D721Med (cell line): ENCODE measurements at places on chromosomes 2 and 18.

- peak; percentile 66 for DNase-seq
These were observed at the start of gene YES1 for GRCh38 chr18:811892-812375. YES1 (minus strand) TSS chr18:812242; CDS start chr18:756827, 55,415 bp downstream.

DNA sequence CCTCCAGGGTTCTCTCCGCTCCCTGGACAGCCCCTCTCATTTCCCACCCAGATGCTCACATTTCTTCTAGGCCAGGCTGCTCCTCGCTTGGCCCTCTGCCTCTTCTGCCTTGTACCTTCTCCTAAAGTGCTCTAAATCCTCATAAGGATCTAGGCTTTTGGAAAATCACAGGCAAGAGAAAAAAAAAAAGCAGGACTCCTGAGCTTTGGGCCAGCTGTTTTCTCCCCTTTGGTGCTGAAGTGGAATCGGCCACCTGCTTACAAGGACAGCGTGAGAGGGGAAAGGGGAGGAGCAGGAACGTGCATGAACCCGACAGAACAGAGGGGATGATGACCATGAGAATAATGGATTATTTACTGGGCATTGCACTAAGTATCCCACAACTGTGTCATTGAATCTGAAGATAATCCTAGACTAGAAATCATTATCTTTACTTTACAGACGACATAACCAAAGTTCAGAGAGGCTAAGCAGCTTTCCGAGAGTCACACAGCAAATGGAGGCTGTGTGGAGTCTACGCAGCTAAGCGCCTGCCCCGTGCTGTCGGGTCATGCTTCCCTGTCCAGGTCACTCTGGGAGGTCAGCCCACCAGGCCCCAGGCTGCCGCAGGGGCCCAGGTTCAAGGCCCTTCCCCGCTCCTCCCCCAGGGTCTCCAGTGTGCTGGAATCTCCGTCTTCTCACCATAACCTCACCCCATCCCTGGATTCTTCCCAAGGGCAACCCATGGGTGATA is 141.9 kb downstream of the PXDN start:
- DNase-seq, result no peak

GRCh38 chr2:120237491-120237902 is 14.3 kb upstream of the TMEM185B start:
- no peak for DNase-seq

DNA sequence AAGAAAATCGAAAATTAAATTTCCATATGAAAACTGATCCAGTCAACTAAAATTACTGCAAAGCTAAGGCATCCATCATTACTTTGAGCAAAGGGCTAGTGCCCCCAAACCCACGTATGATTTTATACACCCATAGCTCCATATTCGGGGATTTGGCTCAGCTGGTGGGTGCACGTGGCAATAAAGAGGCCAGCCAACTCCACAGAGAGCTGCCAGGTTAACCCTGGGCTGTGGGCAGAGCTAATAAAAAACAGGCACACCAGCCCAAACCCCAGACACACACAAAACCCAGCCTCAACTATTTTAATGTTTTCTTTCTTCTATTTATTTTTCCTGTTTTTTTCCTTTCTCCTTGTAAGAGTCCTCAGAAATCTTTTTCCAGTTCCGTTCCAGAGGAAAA is 151.3 kb upstream of the SOX11 start:
- no peak for DNase-seq

DNA sequence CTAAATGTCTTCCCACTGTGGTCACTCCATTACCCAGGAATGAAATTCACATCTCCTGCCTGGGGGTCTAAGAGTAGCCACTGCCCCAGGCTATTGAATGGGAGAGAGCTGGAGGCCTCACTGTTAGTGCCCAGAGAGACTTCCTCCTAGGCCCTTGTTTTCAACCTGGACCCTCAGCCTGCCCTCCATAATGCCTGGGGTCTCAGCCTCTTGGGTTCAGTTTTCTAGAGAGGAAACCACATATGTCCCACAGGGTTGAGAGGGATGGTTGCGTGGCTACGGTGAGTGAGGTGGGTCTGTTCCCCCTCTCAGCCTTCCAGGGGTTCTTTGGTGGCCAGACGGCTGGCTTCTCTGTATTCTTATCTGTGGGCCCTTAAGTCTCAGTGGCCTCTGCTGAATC is 43.4 kb downstream of the SPATS2L start:
- DNase-seq, result no peak

DNA sequence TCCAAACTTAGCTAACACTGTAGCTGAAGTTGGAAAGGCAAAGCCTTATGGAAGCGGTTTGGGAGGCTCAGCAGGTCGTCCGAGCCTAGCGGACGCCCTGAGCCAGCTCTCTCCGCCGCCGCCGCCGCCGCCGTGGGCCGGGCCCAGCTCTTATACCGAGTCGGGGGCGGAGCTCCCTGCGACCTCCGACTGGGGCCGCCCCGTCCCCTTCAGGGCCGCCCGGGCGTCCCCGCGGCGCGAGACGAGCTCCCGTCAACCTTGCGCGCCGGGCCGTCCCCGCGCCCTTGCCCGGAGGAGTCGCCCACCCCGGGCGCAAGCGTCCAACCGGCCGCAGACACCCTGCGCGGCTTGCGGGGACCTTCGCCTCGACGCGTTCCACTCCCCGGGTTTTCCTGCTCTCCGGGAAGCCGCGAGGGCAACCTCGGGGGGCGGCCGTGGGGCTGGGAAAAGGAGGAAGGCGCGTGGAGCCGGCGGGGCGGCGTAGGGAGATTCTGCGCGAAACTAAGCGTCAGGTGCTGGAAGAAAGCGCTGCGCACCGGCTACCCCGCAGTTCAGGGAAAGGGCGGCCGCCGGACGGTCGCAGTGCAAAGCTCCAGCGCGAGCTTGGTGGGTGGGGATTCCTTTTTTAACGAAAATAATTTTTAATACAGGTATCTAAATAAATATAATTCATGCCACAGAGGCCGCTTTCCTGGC is at the start of gene SLC40A1:
Gene SLC40A1, minus strand, starts transcription at position 129 of the 696 bp plus-strand sequence. CDS start 326 bp downstream, outside the sequence.
- DNase-seq, result peak; percentile 32

GRCh38 chr2:102478686-102479470 is 5.9 kb downstream of the SLC9A4 start:
- no peak for DNase-seq

DNA sequence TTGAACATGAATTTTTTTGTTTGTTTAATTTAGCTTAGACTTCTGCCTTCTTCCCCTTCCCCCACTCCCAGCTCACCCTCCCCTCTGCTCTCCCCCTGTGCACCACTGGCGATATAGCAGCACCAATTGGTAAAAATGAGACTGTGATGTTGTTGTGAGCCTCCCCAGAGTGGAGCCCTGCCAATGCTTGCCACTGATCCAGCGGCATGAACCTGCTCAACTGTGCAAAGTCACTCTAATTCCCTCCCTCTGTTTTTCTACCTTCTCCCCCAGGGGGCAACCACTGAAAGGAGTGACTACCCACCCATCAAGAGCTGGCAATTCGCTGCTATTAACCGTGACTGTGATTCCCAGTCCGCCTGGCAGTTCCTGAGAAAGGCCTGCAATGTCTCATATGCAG is 30.2 kb downstream of the KLHL14 start:
- DNase-seq, result no peak

DNA sequence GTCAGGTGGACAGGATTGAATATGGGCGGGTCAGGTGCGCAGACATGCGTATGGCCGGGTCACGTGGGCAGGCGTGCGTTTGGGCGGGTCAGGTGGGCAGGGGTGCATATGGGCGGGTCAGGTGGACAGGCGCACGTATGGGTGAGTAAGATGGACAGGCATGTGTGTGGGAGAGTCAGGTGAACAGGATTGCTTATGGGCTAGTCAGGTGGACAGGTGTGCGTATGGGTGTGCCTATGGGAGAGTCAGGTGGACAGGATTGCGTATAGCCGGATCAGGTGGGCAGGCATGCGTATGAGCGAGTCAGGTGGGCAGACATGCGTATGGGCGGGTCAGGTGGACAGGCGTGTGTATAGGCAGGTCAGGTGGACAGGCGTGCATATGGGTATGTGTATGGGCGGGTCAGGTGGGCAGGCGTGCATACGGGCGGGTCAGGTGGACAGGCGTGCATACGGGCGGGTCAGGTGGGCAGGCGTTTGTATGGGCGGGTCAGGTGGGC is 30.3 kb upstream of the KLF11 start:
- no peak for DNase-seq

GRCh38 chr2:66466433-66466832 is 31.5 kb downstream of the MEIS1 start:
- DNase-seq, result no peak

- no peak for DNase-seq
These were observed 296.6 kb downstream of the NAPG start for GRCh38 chr18:10822456-10822855.

GRCh38 chr2:66693076-66693965 is 258.4 kb downstream of the MEIS1 start:
- no peak for DNase-seq

DNA sequence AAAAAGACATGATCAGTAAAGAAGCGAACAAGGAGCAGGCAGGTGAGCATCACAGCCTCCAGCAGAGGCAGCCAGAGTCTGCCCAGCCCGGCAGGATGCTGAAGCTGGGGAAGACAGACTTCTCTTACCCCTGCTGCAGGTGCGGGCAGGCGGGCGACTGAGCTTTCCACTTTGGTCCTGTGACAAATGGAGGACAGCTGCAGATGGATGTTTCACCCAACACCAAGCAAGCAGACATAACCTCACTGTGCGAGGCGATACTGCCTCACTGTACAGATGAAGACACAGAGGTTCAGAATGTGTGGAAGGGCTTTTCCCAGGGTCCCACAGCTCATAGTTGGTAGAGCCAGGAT is 251.0 kb downstream of the AFF3 start:
- no peak for DNase-seq

GRCh38 chr2:201414099-201415023 is 36.9 kb downstream of the TRAK2 start:
- DNase-seq, result no peak

GRCh38 chr2:133045787-133046186 is 375.8 kb upstream of the LYPD1 start:
- no peak for DNase-seq

DNA sequence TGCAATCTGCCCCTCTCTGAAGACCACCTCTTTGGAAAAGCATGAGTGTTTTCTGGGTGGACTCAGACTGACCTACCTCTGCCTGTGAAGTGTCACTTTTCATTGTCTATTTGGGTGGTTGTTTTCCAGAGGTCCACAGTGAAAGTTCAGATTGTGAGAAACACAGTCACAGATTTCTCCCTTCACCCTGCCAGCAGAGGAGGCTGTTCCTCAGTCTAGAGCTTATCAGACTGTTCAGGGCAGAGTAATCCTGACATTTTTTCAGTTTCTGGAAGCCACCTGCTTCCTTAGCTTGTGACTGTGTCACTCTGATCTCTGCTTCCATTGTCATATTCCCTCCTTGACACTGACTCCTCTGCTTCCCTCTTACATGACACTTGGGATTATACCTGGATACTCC is 55.4 kb upstream of the RMP24 start:
- no peak for DNase-seq

DNA sequence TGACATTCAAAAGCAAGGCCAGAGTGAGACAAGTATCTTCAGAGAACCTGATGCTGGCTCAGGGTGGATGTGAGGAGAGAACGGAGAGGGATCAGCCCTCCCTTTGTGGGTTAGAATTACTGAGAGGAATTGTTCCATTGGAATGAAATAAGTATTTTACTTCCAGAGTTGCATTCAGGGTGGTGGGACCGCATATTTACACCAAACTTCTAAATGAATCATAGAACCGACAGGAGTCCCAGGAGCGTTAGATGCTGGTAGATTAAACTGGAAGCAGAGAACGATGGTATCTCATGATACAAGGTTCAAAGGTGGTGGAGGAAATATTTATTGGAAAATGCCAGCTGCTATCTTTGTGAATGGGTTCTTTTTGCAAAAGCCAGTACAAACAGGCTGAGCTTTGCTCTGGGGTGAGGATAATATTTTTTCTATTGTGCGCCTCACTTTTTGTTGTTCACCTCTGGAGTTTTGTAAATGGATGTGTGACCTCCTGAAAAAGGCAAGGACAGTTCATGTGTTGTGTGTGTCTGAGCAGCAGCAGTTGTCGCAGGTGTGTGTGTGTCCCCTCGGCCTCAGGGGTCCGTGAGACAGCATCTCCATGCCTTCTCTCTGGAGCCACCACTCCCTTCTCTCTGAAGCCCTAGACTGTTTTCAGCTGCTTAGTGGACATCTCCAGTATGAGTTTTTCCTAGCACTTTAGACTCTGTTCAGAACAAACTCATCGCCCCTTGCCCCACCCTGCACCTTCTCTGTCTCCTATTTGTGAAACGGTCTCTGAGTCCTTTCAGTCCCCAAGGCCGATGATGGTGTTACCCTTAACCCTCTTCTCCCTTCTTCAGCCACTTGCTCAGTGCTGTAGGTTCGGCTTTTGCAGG is 17.8 kb downstream of the MTCL1 start:
- no peak for DNase-seq

- DNase-seq, result peak; percentile 22
These were observed 5.8 kb upstream of the DGUOK start for GRCh38 chr2:73920577-73921545.

DNA sequence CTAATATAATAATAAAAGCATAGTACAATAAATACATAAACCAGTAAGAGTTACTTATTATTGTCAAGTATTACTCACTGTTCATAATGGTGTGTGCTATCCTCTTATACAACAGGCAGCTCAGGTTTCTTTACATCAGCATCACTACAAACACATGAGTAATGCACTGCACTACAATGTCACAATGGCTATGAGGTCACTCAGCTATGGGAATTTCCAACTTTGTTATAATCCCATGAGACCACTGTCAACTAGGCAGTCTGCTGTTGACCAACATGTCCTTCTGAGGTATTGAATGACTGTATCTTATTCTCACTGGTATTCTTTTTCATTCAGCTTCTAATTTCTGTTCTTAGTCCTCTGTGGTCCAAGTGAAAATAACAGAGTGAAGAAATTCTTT is 250.4 kb upstream of the DSEL start:
- DNase-seq, result no peak

DNA sequence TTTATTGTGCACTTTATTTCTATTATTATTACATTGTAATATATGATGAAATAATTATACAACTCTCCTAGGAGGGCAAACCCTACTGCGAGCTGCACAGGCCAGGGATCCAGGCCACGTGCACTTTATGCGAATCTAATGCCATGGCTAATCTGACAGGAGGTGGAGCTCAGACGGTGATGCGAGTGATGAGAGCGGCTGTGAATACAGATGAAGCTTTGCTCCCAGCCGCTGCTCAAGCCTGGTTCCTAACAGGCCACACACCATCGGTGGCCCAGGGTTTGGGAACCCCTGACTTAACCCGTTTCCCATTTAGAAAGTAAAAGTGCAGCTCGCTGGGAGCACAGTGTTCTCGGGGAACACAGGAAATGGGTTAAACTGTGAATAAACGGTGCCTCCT is 40.8 kb upstream of the RAB6D start:
- no peak for DNase-seq

DNA sequence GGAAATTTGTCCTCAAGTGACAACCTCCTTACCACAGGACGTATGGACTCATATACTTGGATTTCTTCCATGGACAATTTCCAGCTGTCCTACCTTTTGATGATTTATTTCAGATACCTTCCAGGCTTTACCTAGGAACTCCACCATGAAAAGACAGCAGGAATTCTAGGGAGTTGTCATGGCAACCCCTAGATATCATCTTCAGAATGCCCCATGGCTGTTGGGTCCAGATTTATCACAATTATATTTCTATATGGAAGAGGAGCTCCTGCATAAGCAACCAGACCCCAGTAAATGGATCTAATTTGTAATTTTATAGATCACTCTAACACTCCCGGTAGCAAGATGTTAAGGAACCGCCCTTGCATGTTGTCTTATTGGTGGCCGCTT is 102.3 kb upstream of the ZNF521 start:
- DNase-seq, result no peak

GRCh38 chr2:4499316-4500030 is 796.1 kb downstream of the DCDC2C start:
- DNase-seq, result no peak

GRCh38 chr2:163259489-163259888 is 420.9 kb upstream of the KCNH7 start:
- DNase-seq, result no peak
